Cardiac ventricle fibroblast (primary cell): ENCODE measurements at places on chromosomes 4 and X. TPM values are rescaled to one million over a fixed set of nuclear protein-coding genes. Genes with fewer than 3 reads are reported as not detected.

SPATA4 gene
- total RNA-seq, result 0.73 TPM in 1 of 2 replicates, not detected in the other

ADH1B gene
- 632 and 682 TPM in 2 replicates for total RNA-seq

HAND2 gene
- 14.4 and 15.3 TPM in 2 replicates for total RNA-seq

ADAM29 gene
- not detected in 2 replicates for total RNA-seq

ADAMTS3 gene
- 1.7 and 2.9 TPM in 2 replicates for total RNA-seq

AFF1 gene
- total RNA-seq, result 21.6 and 26.1 TPM in 2 replicates

SAP30 gene
- total RNA-seq, result 14.7 and 33.8 TPM in 2 replicates

FAM156B gene
- total RNA-seq, result 6.5 and 12.3 TPM in 2 replicates

UCP1 gene
- not detected in 2 replicates for total RNA-seq

SLITRK2 gene
- not detected in 2 replicates for total RNA-seq

SPACA5 gene
- total RNA-seq, result not detected in 2 replicates

PFKFB1 gene
- not detected in 2 replicates for total RNA-seq

DAPP1 gene
- not detected in 2 replicates for total RNA-seq

MAOB gene
- 2.2 and 3.4 TPM in 2 replicates for total RNA-seq

FHIP1A gene
- 0.10 TPM in 1 of 2 replicates, not detected in the other for total RNA-seq

NIPAL1 gene
- 0.20 TPM in 1 of 2 replicates, not detected in the other for total RNA-seq

IGFBP7 gene
- 2,633 and 2,649 TPM in 2 replicates for total RNA-seq

GLRA2 gene
- not detected in 2 replicates for total RNA-seq

PARM1 gene
- 1.8 and 2.0 TPM in 2 replicates for total RNA-seq

GPR173 gene
- 1.7 and 2.6 TPM in 2 replicates for total RNA-seq

MSX1 gene
- total RNA-seq, result 2.1 and 2.8 TPM in 2 replicates

RGN gene
- total RNA-seq, result 0.12 and 0.15 TPM in 2 replicates

PTCHD1 gene
- total RNA-seq, result 0.05 and 0.06 TPM in 2 replicates

TRIML2 gene
- total RNA-seq, result not detected in 2 replicates

IQCM gene
- not detected in 2 replicates for total RNA-seq

CLGN gene
- 6.8 TPM in 1 of 2 replicates, not detected in the other for total RNA-seq

ABCG2 gene
- 0.06 and 1.0 TPM in 2 replicates for total RNA-seq

SYTL4 gene
- total RNA-seq, result 1.3 and 2.0 TPM in 2 replicates

TEX13B gene
- not detected in 2 replicates for total RNA-seq

SMIM31 gene
- total RNA-seq, result not detected in 2 replicates
